ENCODE measurements at places on chromosomes 2 and 18.

DNA sequence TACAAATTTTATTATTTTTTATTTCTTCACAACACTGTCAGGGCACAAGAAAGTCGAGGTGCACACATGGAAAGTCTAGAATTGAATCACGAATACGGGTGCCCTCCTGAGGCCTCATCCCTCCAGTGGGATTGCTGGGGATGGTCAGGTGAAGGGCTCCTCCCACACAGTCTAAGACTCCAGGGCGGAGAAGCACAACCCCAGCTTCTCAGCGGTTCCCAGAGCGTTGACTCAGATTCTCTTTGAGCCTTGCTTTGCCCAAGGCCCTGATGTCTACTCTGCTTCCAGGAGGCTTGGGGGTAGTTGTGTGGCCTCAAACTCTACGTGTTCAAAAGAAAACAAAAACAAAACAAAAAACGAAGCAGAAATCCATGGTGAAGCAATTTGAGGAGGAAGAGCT lies 108.4 kb downstream of the LYPD6B start:
- no peak for DNase-seq

- no peak for DNase-seq
Measured at GRCh38 chr2:225122583-225123486, 80.6 kb upstream of the DOCK10 start.

- no peak for DNase-seq
Measured at GRCh38 chr2:121253674-121254240, 31.2 kb downstream of the TFCP2L1 start.

DNA sequence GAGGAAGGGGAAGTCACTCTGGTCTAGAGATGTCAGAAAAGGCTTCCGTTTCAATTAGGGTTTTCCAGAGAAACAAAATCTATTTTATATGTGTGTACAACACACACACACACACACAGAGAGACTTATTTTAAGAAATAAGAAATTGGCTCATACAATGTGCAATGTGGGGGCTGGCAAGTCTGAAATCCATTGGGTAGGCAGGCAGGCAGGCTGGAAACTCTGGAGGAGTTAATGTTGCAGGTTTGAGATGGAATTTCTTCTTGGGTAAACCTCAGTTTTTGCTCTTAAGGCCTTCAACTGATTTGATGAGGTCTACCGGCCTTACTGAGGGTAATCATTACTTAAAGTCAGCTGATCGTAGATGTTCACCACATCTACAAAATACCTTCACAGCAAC lies 62.6 kb downstream of the MDH1 start:
- no peak for DNase-seq

GRCh38 chr2:102359527-102359926 lies 3.9 kb downstream of the IL18R1 start:
- no peak for DNase-seq

DNA sequence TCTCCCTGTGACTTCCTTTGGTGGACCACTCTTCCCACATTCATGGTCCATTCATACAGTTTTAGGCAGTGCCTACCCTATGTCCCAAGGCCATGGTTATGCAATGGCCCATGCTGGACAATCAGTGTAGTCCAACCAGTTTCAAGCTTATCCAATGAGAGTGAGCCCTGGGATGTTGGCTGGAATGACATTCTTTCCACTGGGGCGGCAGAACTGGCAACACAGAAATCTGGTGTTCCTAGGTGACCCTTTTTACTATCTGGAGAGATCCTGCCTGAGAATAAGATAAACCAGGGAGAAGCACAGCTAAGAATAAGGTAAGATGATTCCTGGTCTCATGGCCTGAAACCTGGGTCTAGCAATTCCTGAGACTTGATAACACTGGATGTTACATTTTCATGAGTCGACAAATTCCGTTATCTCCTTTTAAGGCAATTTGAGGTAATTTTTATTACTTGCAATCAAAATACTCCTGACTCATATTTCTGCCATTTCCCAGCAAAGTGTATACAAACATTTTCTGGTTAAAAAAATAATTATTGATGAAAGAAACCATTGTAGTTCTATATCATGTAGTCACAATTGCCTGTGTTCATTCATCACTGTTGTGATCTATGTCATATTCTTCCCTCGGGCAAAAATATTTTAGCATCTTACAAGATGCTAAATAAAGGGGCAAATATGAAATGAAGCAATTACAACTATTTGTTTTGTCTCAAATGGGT lies 271.5 kb upstream of the LYPD1 start:
- no peak for DNase-seq

DNA sequence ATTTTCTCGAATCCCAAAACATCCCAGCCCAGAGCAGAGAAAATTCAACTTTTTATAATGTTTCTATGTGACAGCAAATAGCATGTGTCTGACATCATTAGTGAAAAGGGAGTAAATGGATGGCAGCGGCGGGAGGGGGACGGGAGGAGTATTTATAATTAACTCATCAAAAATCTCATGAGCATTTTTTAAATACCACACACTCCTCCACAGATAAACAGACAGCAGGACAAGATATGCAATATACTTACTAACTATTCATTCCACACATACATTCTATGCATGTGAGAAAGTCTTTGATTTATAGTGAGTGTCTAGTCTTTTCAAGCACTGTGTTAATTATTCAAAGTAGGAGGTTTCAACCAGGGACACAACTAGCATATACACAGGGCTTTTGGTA lies 107.6 kb downstream of the LRP2 start:
- no peak for DNase-seq

DNA sequence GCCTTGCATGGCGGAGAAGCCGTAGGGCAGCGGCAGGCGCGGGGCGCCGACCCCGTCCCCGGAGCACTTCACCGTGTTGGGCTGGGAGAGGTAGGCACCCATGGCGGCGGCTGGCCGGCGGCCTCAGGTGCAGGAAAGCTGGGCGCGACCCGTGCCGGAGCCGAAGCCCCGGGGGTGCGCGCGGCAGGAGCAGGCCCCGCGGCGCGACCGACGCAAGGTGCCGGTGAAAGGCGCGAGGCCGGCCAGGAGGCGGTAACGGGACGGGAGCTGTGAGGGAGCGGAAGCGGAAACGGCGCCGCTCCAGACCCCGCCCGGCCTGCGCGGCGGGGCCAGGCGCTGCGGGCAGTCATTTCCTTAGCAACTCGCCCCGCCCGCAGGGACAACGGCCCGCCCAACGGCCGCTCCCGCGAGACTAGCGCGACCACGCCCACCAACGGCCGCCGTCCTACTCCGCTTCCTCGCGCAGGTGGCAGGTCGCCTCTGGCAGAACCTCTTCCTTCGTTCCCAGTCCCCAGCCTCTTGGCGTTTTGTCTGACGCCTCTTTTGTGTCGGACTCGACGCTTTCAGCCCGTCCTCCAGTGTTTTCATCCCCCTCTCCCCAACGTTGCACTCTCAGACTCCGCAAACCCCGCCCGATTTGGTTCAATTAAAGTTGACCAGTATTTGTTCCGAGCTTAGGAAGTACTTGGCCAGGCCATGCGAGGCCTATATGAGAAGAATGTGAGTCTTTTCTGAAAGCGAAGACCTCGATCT lies at the start of gene PPM1G:
TSS of gene PPM1G (minus strand) at position 271 of the 753 bp plus-strand sequence. CDS start at position 102, 169 bp downstream.
- DNase-seq, result peak; percentile 94

GRCh38 chr2:162261032-162261945 lies 18.0 kb upstream of the FAP start:
- no peak for DNase-seq

DNA sequence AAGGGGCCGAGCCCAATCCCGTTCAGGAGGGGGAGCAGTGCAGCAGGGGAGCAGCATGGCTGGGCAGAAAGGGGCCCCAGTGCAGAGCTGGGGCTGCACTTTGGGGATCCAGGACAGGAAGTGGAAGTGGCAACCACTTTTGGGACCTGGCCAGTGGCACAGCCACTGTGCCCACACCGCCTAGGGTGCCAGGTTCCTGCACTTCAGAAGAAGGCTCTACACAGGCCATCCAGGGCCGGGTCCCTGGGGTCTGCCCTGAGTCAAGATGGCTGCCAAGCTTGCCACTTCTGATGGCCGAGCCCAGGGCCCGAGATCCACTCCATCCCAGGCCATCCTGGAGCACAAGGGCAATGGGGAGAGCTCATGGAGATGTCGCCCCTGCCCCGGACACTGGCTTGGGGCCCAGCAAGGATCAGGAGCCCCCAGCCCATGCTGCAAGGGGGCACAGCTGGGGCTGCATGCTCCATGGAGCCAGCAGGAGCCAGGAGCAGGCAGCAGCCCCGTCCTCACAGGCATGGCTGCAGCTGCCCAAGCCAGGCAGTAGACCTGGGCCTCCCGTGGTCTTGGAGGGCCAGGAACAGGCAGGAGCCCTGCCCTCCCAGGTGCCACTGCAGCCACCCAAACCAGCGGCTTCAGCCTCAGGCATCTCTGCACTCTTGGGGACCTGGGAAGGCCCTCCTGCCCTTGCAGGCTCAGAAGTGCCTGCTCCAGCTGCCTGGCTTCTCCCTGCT lies 35.0 kb upstream of the ID2 start:
- DNase-seq, result no peak

DNA sequence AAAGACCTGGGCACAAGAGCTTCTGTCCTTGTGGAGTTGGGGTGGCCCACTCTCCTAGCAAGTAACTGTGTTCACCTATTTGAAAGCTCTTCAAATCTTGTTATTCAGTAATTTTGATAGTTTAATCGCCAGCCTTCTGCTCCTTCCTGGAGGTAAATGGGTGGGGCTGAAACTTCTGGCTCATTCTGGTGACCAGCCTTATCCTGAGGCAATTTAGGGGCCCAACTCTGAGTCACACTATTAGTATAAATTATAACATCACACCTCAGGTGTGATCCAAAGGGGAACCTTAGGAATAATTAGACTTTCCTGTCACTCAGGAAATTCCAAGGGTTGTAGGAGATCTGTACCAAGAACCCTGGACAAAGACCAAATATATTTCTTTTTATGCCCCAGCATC lies 255.8 kb upstream of the RGPD4 start:
- DNase-seq, result no peak

GRCh38 chr2:3159782-3160545 lies 217.7 kb downstream of the EIPR1 start:
- no peak for DNase-seq

DNA sequence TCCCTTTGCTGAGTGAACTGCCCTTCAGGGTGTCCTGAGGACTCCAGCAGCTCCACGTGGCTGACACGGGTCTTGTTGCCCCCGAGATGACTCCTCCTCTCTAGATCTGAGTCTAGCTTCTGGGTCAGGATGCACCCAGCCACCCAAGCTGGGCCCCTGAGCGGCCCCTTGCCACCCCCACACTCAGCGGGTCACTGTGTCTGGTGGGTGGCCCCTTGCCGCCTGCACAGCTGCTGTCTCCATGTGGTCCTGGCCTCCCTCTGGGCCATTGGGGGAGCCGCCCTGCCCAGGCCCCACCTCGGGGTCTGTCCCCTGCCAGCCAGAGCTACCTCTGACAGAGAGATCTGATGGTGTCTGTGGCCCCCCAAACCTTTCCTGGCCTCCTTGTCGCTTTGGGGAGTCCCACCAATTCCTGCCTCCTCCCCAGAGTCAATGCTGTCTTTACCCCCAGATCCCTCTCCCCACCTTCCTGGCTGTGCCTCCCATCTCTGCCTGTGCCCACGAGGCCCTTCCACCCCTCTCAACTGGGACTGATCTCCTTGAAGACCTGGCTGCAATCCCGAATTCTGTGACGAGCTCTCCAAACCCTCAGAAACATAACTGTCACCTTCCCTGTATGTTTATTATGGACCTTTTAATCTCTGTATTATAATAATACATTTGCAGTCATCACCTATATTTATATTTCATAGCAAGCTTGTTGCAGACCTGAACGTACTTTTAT lies 46.5 kb downstream of the TWIST2 start:
- no peak for DNase-seq

GRCh38 chr18:30917651-30918050 lies 124.9 kb downstream of the DSC3 start:
- no peak for DNase-seq

DNA sequence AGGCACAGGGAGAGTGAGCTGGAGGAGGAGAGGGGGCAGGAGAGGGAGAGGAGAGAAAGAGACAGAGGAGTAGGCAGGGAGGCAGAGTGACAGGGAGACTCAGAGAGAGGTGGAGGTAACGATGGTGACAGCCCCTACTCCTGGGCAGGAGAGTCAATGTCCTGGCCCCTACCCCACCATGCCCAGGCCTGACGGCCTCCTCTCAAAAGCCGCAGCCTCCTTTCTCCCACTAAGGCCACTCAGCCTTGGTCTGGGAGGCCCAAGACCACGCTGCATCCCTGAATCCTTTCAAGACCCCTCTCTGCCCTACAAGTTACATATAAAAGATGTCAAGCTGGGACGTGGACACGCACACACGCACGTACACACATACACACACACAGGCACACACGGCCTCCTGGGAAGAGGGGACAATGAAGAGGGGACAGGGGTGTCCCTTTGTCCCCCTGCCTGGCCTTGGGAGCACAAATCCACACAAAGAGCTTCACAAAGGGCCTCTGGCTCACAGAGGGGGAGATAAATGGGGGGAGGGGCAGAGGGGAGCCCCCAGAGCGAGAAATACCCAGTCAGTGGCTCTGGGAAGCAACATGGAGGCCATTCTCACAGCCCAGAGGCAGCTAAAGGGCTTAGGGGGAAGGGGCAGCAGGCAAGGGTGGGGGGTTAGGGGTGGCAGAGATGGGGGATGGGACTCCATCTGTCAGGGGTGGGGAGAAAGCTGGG lies 19.5 kb upstream of the TNS1 start:
- no peak for DNase-seq

- no peak for DNase-seq
Measured at GRCh38 chr2:157488877-157489276, 45.0 kb upstream of the CYTIP start.

DNA sequence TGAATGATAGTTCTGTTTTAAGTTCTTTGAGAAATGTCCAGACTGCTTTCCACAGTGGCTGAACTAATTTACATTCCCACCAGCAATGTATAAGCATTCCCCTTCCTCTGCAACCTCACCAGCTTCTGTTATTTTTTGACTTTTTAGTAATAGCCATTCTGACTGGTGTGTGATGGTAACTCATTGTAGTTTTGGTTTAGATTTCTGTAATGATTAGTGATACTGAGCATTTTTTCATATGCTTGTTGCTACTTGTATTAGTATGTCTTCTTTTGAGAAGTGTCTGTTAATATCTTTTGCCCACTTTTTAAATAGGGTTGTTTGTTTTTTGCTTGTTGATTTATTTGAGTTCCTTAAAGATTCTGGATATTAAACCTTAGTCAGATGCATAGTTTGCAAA lies 223.7 kb downstream of the SLC4A10 start:
- no peak for DNase-seq

GRCh38 chr2:43158259-43158880 lies 68.0 kb downstream of the ZFP36L2 start:
- DNase-seq, result no peak

- DNase-seq, result no peak
Measured at GRCh38 chr2:137316075-137316474, 550.7 kb downstream of the THSD7B start.

DNA sequence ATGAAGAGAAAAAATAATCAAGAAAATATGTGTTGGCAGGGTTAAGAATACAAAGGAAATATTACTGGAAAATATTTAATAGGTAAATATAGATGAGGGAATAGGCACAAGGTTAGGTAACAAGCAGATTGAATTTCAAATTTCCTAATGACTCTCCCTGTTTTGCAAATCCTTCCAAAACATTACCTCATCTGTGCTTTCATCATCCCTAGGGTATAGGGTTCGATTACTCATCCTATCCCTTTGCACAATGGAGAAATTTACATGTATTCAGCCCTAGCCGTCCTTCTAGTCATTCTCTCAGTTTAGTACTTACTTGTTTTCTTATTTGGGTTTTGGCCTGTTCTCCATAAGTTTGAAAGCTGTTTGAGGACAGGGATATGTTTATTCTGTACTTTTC lies 864.6 kb upstream of the FSHR start:
- no peak for DNase-seq

GRCh38 chr2:70826696-70827350 lies 6.4 kb upstream of the CLEC4F start:
- DNase-seq, result no peak

- no peak for DNase-seq
Measured at GRCh38 chr2:122800781-122801180, 1045.3 kb downstream of the TSN start.

Data from K562 (cell line).